Mesangial cell (primary cell): ENCODE measurements at places on chromosomes 16 and 17. TPM values are rescaled to one million over a fixed set of nuclear protein-coding genes. Genes with fewer than 3 reads are reported as not detected.

The FOXF1 gene
- total RNA-seq = under 0.01 and 0.13 TPM in 2 replicates

The QPRT gene
- 124 and 265 TPM in 2 replicates for total RNA-seq

The UQCRC2 gene
- total RNA-seq = 92.7 and 113 TPM in 2 replicates

The TUBB3 gene
- 488 and 691 TPM in 2 replicates for total RNA-seq

The SPATA22 gene
- total RNA-seq = 0.38 TPM in 1 of 2 replicates, not detected in the other

The SLC12A3 gene
- not detected in 2 replicates for total RNA-seq

The KRTAP2-2 gene
- total RNA-seq = not detected in 2 replicates

The HAGH gene
- 89.5 and 114 TPM in 2 replicates for total RNA-seq

The IL32 gene
- 128 and 172 TPM in 2 replicates for total RNA-seq

The MMP28 gene
- total RNA-seq = 0.49 and 1.3 TPM in 2 replicates

The PRR35 gene
- not detected in 2 replicates for total RNA-seq

The NSRP1 gene
- total RNA-seq = 3.4 and 4.6 TPM in 2 replicates

The BRIP1 gene
- 1.5 and 12.1 TPM in 2 replicates for total RNA-seq

The MEIOB gene
- 3.6 and 3.8 TPM in 2 replicates for total RNA-seq

The SLFN13 gene
- total RNA-seq = 1.8 and 10.1 TPM in 2 replicates

The SULT1A1 gene
- 0.98 and 17.0 TPM in 2 replicates for total RNA-seq

The NGFR gene
- 0.13 and 0.16 TPM in 2 replicates for total RNA-seq

The TMIGD1 gene
- total RNA-seq = not detected in 2 replicates

The TMEM88 gene
- total RNA-seq = 2.4 TPM in 2 replicates

The CD300C gene
- total RNA-seq = not detected in 2 replicates

The CCR7 gene
- 0.13 TPM in 1 of 2 replicates, not detected in the other for total RNA-seq

The EEF2K gene
- 14.5 and 16.1 TPM in 2 replicates for total RNA-seq

The LYRM9 gene
- 2.1 and 17.2 TPM in 2 replicates for total RNA-seq

The PCGF2 gene
- total RNA-seq = 9.8 and 20.9 TPM in 2 replicates

The ABCA8 gene
- total RNA-seq = under 0.01 and 0.38 TPM in 2 replicates

The APPBP2 gene
- total RNA-seq = 13.5 and 18.6 TPM in 2 replicates

The CMTM3 gene
- total RNA-seq = 98.7 and 157 TPM in 2 replicates

The CACNG3 gene
- not detected in 2 replicates for total RNA-seq

The CCL17 gene
- total RNA-seq = not detected in 2 replicates

The SGCA gene
- not detected in 2 replicates for total RNA-seq

The DNAAF8 gene
- 0.63 and 0.81 TPM in 2 replicates for total RNA-seq

The ERAL1 gene
- total RNA-seq = 71.6 and 117 TPM in 2 replicates

The DCUN1D3 gene
- total RNA-seq = 5.2 and 10.3 TPM in 2 replicates

The HS3ST3A1 gene
- total RNA-seq = 56.4 and 91.1 TPM in 2 replicates

The CD300LB gene
- not detected in 2 replicates for total RNA-seq

The TPSD1 gene
- total RNA-seq = not detected in 2 replicates

The TMC7 gene
- 0.33 and 0.76 TPM in 2 replicates for total RNA-seq

The IGSF6 gene
- total RNA-seq = not detected in 2 replicates

The ASIC2 gene
- total RNA-seq = 1.1 and 1.4 TPM in 2 replicates

The FAM234A gene
- 77.1 and 163 TPM in 2 replicates for total RNA-seq

The ADGRG1 gene
- total RNA-seq = 23.8 and 151 TPM in 2 replicates

The RGS11 gene
- 0.33 and 5.2 TPM in 2 replicates for total RNA-seq
